Tracheal epithelial cell (primary cell): ENCODE measurements at places on chromosomes 13 and 19. TPM values are rescaled to one million over a fixed set of nuclear protein-coding genes. Genes with fewer than 3 reads are reported as not detected.

The LRRC8E gene
- total RNA-seq: 8.3 and 19.0 TPM in 2 replicates

The OR4F17 gene
- under 0.01 TPM in 1 of 2 replicates, not detected in the other for total RNA-seq

The MEIOSIN gene
- total RNA-seq: not detected in 2 replicates

The REEP6 gene
- total RNA-seq: 4.1 and 4.3 TPM in 2 replicates

The PCDH8 gene
- total RNA-seq: under 0.01 TPM in 1 of 2 replicates, not detected in the other

The USP12 gene
- total RNA-seq: 20.5 and 24.6 TPM in 2 replicates

The TNFSF9 gene
- 11.3 and 14.9 TPM in 2 replicates for total RNA-seq

The STARD13 gene
- 0.85 and 4.3 TPM in 2 replicates for total RNA-seq

The COL5A3 gene
- 1.2 TPM in 1 of 2 replicates, not detected in the other for total RNA-seq

The ZNF415 gene
- total RNA-seq: 5.8 and 6.3 TPM in 2 replicates

The PDX1 gene
- not detected in 2 replicates for total RNA-seq

The LRG1 gene
- 0.72 TPM in 1 of 2 replicates, not detected in the other for total RNA-seq

The ASF1B gene
- total RNA-seq: 1.7 TPM in 1 of 2 replicates, not detected in the other

The TM9SF2 gene
- total RNA-seq: 134 and 164 TPM in 2 replicates

The ZNF93 gene
- 2.1 and 7.5 TPM in 2 replicates for total RNA-seq

The ZNF99 gene
- not detected in 2 replicates for total RNA-seq

The ZNF235 gene
- 2.1 and 3.1 TPM in 2 replicates for total RNA-seq

The KLF2 gene
- 0.21 and 0.24 TPM in 2 replicates for total RNA-seq

The PTH2 gene
- not detected in 2 replicates for total RNA-seq

The ZSCAN4 gene
- 0.24 TPM in 1 of 2 replicates, not detected in the other for total RNA-seq

The ZNF701 gene
- 14.7 and 15.6 TPM in 2 replicates for total RNA-seq
